ENCODE measurements at places on chromosomes 11 and 22. TPM values are rescaled to one million over a fixed set of nuclear protein-coding genes. Genes with fewer than 3 reads are reported as not detected.

Gene ZNF214
- not detected for total RNA-seq

Gene TBX10
- not detected for total RNA-seq

Gene OR2AG1
- not detected for total RNA-seq

DNA sequence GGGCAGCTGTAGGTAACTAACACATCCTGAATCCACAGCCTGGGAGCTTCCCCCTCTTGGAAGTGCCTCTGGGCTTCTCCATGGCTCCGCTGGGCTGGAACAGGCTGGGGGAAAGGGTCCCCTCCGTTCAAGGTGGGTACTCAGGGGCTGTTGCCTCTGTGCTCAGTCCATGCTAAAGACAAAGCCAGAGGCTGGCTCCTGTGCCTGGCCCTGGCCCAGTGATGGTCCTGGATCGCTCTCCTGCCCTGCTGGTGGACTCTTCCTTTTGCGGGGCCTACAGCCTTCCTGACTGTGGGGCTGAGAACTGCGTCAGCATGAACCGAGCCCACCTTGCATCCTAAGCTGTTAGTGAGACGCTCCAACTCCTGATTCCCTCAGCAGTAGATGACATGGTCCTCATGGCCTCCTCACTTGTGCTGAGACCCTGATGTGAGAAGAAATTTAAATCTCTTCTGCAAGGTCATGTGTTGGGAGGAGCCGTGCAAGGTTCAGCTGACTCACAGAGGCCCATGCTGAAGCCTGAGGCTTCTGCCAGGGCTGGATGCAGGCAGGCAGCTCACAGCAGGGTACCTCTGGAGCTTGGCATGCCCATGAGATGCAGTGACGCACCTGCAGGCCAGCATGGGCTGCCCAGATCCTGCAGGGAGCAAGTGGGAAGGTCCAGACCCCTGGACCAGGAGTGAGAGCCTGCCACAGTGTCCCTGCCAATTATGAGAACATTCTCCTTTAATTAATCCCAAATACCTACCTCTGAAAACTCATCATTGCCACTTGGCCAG lies 1285.5 kb downstream of the TBC1D22A start:
- H3K27ac ChIP-seq: no peak overlapping the region
- DNase-seq: no peak
- no peaks in the 10 kb centered on the region for H3K4me1 ChIP-seq
- no peaks in the 10 kb centered on the region for H3K36me3 ChIP-seq
- H3K4me3 ChIP-seq: no peak overlapping the region

DNA sequence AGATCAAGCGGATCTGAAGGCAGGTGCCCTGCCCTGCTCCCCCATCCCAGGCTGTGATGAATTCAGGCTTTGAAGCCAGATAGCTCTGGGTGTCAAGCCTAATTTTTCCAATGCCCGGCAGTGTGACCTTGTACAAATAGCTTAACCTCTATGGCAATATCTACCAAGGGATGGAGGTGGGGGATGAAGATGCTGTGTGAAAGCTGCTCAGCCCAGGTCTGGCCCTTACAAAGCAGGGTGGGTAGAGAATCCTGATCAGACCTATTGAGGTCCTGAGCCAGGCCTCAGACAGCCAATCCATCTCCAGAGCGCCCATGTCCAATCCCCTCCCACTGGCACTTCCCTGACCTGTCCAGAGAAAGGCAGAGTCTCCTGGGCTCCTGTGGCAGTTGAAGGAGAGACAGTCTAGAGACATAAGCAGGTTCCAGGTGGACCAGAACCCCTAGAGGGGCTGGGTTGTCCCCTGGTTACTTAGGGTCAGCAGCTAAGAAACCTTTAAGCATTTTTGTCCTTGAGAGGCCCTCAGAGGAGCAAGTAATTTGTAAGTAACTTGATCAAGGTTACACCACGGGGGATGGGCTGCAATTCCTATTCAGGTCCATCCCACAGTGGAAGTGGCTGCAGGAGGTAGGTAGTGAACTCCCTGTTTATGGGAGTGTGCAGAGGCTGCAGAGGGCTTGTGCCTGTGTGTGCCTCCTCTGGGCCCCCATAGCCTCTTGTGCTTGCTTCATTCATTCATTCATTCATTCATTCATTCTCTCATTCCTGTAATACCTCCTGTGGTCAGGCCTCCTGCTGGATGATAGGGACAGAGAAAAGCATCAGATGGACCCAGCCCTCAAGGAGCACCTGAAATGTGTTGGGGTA lies 10.4 kb downstream of the P2RY2 start:
- DNase-seq: no peak
- no peaks in the 10 kb centered on the region for H3K27me3 ChIP-seq
- no peaks in the 10 kb centered on the region for H3K4me1 ChIP-seq

- H3K4me1 ChIP-seq: no peaks in the 10 kb centered on the region
- peak; percentile 21 for DNase-seq
- no peaks in the 10 kb centered on the region for H3K27me3 ChIP-seq
- H3K36me3 ChIP-seq: peaks cover 14% of the 10 kb centered on the region
- H3K27ac ChIP-seq: no peak overlapping the region
These were observed 8.6 kb downstream of the DNHD1 start for GRCh38 chr11:6505577-6506240.

Data from activated naive CD4-positive, alpha-beta T cell treated with anti-CD3 and anti-CD28 coated beads for 36 hours (primary cell).